ENCODE measurements at places on chromosomes 11 and 22.

DNA sequence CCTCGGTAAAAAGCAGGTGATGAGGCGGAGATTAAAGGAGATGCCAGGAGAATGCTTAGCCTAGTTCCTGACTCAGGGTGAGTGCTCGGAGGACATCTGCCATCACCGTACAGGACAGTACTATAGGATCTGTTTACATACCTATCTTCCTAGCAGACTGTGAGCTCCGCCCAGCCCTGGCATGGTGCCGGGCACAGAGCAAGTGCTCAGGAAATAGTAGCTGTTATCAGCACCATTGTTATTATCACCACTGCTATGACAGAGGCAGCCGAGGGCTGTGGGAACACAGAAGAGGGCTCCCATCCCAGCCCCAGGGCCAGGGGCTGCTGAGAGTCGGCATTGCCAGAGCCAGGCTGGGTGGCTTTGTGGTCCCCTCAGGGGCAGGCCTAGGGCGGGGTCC lies 642 bp upstream of the SEPTIN3 start:
- DNase-seq: no peak

DNA sequence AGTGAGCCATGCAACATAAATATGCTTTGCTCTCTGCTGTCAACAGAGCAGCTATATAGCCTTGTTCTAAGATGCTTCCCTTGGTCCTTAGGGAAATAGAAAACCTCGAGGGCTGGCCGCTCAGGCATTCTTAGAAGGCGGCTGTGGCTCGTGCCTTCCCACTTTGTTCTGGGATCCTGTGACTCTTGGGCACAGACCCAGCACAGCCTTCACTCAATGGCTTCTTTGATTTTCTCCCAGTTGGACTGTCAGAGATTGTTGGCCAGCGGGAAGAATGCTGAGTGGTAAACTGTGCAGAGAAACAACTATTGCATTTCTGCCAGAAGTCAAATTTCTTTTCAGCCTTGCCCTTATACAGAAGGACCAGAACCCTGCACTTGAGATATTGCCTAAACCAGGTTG lies 9.5 kb upstream of the MICAL2 start:
- no peak for DNase-seq

DNA sequence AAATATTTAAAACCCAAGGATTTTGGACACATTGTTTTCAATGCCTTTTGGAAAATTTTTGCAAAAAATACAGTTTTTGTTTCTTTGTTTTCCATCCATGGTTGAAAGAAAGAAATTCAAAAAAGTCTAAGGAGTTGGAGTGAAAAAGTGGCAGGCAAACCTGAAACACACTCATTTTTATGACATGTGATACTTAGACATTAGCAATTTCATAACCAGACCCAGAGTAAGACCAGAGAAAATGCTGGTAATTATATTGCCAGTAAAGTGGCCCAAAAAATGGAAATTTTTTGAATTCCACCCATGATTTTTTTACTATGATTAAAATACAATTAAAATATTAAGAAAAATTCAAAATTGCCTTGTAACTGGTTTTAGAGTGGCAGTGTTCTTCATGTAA lies 128.2 kb downstream of the SLC17A6 start:
- no peak for DNase-seq

GRCh38 chr11:64156235-64157011 lies 9.5 kb downstream of the MACROD1 start:
- DNase-seq: no peak

DNA sequence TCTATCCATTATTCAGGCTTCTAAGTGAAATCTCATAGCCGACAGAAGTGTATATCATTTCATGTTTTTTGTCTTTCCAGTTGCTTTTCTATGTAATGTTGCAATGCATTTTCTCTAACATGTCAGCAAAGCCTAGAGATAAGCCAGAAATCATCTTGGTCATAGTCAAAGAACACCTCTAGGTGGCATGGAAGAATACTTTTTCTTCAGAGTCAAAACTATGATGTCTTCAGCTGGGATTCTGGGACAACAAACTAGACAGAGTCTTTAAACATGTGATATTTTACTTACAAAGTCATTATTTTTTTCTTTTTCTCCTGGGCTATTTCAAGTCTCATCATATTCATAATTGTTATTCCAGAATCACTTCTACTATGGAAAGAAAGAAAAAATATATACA lies 4.4 kb downstream of the GAS2 start:
- no peak for DNase-seq

GRCh38 chr11:1728931-1729691 lies 21.3 kb downstream of the IFITM10 start:
- DNase-seq: no peak

DNA sequence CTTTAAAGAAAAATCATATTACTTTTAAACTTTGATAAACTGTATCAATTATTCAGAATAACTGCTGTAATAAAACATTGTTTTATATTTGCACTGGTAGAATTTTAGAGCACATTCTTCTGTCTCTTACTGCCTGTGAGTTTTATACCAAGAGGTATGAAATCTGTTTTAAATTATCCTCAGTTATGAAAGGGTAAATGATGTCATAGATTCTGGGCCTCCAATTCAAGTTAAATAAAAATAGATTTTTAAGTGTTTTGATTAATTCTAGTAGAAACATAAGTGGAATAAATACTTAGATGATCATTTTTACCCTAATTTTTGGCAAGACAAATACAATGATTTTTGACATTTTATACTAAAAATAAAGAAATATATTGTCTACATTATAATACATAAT lies 93.0 kb downstream of the GUCY1A2 start:
- DNase-seq: no peak

DNA sequence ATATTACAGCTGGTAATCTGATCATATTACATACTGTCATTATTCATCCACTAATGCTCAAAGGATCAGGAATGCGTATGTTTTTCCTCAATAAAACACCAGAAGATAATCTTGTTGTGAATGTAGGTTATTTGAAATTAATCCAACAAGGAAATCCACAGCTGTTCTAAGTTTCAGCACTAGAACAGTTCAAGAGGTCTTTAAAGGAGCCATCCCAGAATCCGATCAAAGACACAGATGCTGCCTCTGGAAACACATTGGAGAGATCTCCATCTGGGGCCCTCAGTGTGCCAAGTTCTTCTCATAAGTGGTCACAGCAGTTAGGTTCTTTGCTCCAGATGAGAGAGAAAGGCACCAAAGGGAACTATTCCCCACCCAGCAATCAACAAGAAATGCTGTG lies 1955.1 kb upstream of the RAG2 start:
- DNase-seq: no peak

DNA sequence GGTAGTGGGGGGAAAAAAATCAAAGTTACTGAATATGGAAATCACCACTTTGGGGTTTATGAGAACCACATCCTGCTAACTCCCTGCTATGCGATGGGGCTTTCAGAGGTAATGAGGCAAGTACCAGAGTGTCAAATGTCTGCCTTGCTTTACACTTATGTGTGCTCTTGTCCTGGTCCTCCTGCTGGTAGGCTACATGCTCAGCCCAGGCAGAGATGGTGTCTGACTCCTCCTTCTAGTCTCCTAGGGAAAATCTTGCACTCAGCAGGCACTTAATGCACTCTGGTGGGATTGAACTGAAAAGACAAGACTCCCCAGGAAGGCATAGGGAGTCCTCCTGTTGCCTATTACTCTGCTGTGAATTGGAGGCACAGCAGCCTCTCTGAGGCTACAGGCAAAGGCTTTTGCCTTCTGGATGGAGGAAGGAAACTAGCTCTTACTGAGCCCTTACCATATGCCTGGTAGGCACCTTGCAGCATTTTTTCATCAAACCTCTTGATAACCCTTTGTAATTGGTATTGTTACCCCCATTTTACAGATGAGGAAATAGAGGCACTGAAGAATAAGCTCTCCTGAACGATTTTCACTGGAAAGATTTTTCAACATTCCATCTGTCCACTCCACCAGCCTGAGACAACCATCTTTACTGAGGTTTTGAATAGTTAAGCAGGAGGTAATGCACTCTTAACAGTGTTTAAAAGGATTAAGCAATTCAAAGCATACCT lies 132.1 kb upstream of the PAX6 start:
- no peak for DNase-seq

DNA sequence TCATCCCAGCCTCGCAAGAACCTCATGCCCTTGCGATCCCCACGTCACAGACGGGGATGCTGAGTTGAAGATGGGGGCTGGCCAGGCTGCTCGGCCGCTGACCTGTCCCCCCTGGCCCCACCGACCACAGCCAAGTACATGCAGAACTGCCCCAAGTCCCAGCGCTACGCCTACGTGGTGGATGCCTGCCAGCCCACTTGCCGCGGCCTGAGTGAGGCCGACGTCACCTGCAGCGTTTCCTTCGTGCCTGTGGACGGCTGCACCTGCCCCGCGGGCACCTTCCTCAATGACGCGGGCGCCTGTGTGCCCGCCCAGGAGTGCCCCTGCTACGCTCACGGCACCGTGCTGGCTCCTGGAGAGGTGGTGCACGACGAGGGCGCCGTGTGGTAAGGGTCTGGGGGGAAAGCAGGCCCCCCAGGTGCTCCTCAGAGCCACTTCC lies 10.0 kb downstream of the MUC5B start:
- no peak for DNase-seq

GRCh38 chr11:64786308-64786707 lies 8.0 kb upstream of the SF1 start:
- DNase-seq: no peak

GRCh38 chr11:65616575-65617001 lies 1.0 kb downstream of the PCNX3 start:
- no peak for DNase-seq

DNA sequence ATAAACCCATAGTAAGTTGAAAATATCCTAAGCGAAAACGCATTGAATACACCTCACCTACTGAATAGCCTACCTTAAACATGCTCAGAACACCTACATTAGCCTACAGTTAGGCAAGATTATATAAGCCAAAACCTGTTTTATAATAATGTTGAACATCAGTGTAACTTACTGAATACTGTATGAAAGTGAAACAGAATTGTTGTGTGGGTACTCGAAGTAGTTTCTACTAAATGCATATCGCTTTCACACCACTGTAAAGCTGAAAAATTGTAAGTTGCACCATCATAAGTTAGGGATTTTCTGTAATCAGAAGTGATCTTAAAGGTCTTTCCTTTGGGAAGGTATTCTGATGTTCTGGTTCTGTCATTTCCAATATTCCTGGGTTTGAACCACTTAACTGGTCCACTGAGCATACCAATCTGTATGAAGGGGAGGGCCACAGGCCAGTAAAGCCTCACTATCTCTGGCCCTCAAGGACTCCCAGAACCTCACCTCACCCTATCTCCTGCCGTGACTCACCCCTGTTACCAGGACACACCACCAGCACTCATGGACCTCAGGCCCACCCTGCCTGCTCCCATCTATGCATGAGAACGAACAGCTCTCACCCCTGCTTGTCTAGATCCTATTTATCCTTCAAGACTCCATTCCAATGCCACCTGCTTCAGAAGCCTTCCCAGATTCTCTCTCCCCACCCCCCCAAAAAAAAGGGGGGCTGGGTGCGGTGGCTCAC lies 70.0 kb downstream of the NAT10 start:
- DNase-seq: peak; percentile 22

GRCh38 chr22:19559324-19559811 lies 35.2 kb upstream of the CLDN5 start:
- DNase-seq: no peak

DNA sequence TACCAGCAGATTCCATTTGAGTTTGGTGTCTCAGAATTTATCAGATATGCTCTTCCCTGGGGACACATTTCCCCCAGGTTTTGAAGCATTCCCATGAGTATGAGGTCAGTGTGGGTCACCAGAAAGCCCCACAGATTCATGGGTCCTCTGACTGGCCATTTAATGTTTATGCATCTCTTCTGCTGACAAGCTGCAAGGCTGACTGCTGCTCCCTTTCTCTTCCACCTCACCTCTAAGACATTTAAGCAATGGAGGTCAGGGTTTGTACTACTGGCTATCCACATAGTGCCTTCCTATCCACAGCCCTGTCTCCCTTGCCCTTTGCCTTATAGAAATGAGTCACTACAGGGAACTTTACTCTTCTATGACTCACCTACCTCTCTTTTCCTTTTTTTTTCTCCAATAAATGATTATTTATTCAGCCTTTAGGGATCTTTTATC lies 106.0 kb upstream of the TIMP3 start:
- DNase-seq: peak; percentile 29

GRCh38 chr11:75155570-75156422 lies 4.9 kb downstream of the SLCO2B1 start:
- no peak for DNase-seq

- DNase-seq: no peak
These were observed 108.8 kb upstream of the ANO5 start for GRCh38 chr11:22084056-22084455.

GRCh38 chr11:2762451-2762850 lies 62.7 kb upstream of the KCNQ1OT1 start:
- DNase-seq: no peak

DNA sequence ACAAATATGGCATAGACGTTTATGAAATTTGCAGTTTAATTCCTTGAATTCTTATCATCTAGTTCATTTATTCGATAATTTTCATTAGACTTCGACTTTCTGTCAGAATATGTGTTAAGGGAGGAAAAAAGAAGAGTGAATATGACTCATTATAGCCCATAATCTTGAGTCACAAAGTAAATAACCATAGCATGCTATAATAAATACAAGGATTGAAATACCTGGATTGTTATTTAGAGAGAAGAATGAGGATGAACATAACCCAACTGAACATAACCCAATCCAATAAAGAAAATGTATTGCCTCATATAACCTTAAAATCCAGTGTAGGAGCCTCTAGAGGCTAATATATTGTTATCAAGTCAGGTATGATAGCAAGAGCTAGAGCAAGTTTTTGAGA lies 1858.3 kb upstream of the RAG2 start:
- no peak for DNase-seq

- DNase-seq: no peak
These were observed 44.7 kb downstream of the CSTF3 start for GRCh38 chr11:33116535-33116934.
